Skeletal muscle cell (primary cell): ENCODE measurements at places on chromosomes 6 and 20.
A peak's percentile ranks its signal among the peaks of the same experiment; 100 is the strongest.

GRCh38 chr6:139037490-139037889 is 8.9 kb downstream of the ABRACL start:
- DNase-seq = peak; percentile 76

GRCh38 chr6:156508923-156509322 is 268.3 kb upstream of the ARID1B start:
- DNase-seq = no peak

GRCh38 chr6:33633462-33634158 is 12.5 kb downstream of the ITPR3 start:
- DNase-seq = no peak

DNA sequence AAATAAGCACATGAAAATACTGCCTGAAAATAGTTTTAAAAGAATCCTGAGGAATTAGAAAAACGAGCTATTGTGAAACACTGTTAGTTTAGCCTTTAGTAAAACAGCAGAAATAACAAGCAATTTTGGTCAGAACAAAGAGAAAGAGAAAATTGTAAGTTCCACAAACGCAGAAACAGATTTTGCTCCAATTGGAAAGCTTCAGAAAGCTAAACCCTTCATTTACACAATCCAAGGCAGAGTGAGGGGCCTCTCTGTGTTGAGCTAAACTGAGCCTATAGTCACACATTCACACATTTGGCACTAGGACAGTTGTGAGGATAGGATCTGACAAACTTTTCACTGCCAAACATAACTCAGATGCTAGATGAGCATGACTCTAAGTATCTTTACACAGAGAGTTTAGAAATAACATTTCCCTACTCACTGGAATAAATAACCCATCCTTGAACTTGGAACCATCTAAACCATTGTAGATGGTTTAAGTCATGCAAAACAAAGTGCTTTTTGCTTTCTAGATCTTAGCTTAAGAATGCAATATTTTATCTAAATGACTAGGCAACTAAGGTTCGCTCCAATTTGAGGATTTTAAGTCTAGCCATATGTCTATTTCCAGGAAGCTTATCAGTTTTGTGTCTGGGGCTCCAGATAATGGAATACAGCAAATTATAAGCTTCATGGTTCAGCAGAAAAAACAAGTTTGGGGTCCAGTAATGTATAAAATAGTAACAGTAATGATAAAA is 122.6 kb downstream of the SGK1 start:
- no peak for DNase-seq

GRCh38 chr6:54700158-54700557 is 146.4 kb upstream of the FAM83B start:
- DNase-seq = no peak

DNA sequence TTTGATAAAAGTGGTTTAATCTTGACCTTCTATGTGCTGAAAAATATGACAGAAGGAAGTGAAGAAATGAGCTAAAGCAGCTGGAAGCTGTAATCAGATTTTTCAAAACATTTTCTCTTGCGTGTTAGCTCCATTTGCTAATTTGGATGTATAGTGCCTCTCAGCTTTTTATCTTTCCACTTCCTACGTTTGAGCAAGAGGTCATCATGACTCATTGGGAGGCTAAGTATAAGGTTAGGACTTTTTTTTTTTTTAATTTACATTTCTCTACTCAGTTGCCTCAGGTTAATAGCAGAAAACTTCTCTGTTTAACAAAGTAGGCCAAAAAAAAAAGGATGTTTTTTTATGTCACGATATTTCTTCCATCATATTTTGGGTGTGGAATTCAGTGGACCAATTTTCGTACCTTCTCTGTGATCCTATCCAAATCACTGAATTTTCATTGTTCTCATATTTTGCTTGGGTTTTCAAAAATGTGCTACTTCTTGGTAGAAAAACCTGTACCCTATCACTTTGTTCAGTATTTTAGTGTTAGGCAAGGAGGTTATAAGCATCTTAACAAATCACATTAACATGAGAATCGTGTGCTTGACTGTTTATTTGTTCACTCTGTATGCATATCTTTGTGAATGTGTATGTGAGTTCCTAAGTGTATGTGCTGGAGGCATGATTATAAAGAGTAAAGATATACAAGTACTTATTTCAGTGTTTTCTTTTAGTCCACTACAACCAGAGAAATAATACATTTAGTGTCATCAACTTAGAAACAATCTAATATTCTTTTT is 1028.3 kb upstream of the EYS start:
- peak; percentile 4 for DNase-seq

- no peak for DNase-seq
Measured at GRCh38 chr6:41836022-41836659, 48.6 kb downstream of the TOMM6 start.

DNA sequence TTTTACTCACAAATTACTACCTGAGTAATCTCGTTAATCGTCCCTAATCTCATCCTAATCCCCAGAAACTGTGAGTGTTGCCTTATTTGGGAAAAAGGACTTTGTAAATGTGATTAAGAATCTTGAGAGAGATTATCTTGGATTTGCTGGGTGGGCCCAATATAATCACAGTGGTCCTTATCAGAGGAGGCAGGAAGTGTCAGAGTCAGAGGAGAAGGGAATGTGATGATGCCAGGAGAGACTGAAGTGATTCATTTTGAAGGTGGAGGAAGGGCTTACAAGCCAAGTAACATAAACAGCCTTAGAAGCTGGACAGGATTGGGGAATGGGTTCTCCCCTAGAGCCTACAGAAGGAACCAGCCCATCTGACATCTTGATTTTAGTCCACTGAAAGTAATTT is 16.7 kb downstream of the RPP21 start:
- no peak for DNase-seq

DNA sequence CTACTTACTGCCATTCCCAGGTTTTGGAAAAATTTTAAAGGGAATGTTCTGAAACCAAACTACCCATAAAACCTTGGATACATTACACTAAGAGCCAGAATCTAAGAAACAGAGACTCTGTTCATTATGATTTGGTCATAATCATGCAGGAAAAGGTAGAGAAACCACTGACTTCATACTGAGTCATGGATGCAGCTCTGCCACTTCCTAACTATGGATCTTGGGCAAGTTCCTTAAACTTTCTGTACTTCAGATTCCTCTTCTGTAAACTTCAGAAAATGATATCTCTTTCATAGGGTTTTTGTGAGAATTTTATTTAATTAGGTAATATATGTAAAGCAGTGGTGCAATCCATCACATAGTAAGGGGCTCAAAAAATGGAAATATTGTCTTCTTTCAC is 20.0 kb downstream of the PLA2G7 start:
- DNase-seq = no peak

DNA sequence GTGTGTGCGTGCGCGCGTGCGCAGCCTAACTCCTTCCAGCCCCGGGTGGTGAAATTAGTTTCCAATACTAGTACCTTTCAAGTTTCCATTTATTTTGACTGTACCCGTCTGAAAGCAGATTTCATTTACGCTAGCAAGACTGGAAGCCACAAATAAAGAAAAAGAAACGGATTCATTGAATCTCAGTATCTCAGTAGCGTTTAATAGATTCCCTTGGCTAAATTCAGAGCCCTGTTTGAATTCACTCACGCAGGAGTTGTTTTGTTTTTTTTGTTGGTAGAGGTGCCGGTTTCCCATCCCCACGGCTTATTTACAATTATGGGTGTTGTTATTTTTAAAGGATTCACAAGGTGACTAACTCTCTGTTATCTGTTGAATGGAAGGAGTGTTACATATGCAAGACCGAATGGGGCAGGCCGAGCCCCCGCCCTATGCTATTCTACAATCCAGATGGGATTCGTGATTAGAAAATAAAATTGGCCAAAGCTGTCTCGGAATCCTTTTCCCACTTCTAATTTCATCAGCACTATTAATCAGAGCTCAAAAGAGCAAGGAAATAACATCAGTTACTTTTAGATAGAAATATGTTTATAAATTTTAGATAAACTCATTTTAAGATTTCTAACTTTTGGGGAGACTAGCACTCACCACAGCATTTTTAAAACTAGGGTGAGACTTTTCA is 2.3 kb upstream of the INSM1 start:
- DNase-seq = no peak

- DNase-seq = no peak
Measured at GRCh38 chr6:78363688-78364087, 503.7 kb upstream of the IRAK1BP1 start.

DNA sequence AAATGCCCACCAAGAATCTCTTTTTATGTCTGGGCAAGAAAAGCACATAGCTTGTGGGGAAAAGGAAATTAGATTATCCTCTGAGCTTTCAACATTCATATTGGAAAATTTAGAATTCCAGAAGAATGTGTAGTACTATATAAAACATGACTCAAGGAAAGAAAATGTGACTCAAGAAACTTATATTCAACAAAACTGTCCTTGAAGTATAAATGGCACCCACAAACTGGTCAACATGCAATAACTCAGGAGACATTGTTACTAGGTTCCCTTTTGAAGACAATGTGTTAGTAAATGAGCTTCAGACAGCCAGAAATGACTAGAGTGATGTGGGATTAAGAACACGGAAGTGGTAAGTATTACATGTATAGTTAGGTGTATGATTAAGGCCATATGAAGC is 26.1 kb upstream of the TINAG start:
- peak; percentile 82 for DNase-seq

DNA sequence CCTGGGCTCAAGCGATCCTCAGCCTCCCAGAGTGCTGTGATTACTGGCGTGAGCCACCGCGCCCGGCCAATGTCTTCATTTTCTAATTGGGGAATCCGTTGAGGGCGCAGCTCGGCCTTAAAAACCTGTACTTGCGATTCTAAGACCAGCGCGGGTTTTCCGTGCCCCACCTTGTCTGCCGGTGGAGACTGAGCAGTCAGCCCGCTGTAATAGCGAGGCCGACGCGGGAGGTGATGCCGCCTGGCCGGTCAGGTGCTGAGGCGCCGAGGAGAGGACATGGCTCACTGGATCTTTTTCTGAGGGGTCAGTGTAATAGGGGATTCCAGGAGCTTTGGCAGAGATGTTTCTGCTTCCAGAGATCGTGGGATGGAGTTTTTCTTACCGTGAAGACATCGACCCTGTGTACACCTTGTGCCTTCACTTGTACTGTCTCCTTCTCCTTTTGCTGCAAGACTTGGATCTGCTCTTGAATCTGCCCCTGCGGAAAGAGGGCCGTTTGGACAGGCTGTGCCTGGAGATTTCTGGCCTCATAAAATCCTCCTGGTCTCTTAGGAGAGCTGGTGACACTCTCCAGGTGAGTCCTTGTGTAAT is 1.5 kb downstream of the TRIM31 start:
- DNase-seq = no peak

DNA sequence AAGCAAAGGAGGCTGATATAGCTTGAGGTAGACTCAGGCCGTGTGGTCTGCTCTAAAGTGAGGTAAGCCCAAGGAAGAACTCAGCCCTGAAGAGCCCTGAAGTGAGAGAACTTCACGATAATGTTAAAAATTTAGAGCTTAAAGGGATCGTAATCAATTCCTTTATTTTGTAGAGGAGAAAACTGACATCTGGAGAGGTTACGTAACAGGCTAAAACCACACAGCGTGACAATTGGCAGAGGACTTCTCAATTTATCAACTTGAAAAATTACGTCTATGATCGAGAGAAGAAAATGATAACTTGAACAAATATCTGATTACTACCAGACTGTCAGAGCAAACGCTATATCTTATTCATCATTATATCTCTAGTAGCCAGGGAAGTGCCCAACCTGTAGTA is 121.8 kb upstream of the FOXO3 start:
- no peak for DNase-seq

- DNase-seq = no peak
Measured at GRCh38 chr6:79898076-79898475, 49.3 kb downstream of the ELOVL4 start.

DNA sequence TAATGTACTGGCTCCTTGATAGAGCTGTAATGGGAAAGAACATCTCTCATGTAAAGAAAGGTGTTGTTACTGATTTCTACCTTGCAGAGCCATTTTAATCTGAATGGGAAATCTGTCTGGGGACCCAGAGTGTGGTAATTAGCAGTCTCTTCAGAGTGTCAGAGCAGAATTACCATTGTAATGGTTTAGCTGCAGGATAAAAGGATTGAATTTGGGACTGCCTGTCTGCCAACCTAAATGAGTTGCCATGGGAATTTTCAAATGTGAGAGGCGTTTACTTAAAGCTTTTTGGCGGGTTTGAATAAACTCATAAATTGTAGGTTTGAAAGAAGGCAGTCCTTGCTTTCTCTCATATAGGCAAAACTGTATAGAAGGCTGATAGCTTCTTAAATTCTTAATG is 128.8 kb downstream of the QKI start:
- DNase-seq = no peak

- DNase-seq = no peak
Measured at GRCh38 chr6:26355366-26355765, 9.6 kb upstream of the BTN3A2 start.

- DNase-seq = no peak
Measured at GRCh38 chr6:7912736-7913517, 2.3 kb upstream of the TXNDC5 start.

- DNase-seq = no peak
Measured at GRCh38 chr6:43246301-43247113, 3.2 kb downstream of the TTBK1 start.

- no peak for DNase-seq
Measured at GRCh38 chr6:107917451-107918375, 40.3 kb downstream of the SEC63 start.

DNA sequence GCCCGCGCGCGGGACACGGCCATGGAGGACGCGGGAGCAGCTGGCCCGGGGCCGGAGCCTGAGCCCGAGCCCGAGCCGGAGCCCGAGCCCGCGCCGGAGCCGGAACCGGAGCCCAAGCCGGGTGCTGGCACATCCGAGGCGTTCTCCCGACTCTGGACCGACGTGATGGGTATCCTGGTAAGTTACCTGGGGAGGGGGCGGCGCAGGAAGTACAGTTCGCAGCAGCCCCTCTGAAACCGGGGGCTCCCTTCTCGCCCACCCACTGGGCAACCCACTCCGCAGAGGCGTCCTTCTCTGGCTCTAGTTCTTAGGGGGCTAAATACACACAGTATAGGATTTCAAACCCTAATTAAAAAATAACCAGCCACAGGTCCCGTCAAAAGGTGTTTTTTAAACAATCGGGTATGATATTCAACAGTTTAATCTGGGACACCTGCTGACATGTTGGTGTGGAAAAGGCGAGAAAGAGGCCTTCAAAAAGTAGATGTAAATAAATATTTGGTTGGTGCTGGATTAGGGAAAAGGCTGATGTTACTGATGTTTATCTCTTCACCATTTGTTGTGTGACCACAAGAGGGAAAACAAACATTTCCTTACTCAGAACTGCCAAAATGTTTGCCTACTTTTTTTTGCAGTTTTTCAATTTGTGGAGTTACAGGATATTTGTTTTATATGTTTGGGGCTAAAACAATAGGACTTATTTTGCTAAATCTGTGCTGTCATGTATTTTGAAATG is 577 bp downstream of the SASH1 start:
- DNase-seq = no peak

- DNase-seq = no peak
Measured at GRCh38 chr6:64013011-64013410, 377.4 kb downstream of the PHF3 start.
